ENCODE measurements at places on chromosomes 13 and 19.

- no peak for DNase-seq
These were observed 1442.9 kb downstream of the UQCRFS1 start for GRCh38 chr19:27770095-27770494.

DNA sequence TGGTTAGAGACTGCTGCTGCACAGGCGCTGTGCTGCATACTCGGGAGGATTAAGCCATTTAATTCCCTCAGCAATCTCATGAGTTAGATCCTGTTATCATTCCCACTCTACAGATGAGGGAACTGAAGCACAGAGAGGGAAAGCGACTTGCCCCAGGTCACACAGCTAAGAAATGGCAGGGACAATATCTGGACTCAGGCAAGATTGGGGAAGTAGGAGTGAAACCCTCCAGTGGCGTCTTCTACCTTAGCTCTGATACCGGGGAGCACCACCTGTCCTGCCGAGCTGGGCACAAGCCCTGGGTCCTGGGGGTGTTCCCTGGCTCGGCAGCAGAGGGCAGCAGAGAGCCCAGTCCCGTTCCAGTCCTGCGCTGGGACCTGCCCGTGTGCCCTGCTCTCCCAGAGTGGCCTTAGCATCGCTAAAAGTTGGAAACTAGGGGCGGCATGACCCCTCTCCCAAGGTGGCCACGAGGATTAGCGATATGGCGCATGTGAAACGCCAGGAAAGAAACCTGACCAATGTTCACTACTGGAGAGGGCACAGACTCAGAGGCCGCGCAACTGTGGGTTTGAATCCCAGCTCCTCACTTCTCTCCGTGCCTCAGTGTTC, 20.5 kb downstream of the CYTH2 start:
- DNase-seq: peak; percentile 76

- no peak for DNase-seq
These were observed 21.9 kb downstream of the GPALPP1 start for GRCh38 chr13:45011198-45011597.

DNA sequence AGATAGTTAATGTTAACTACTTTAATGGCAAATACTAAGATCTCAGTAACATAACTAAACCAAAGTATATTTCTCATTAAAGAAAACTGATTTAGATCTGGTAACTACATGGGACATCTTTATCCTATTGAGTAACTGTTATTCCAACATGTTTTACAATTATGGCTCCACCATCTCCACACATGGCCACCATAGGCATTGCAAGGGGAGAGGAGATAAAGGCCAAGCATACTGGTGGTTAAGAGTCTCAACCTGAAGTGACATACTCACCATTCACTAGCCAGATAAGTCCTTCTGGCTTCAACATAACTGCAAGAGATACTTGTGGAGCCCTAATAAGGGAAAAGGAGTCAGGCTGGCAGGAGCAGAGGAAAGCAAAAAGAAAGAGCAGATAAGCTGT, 1586.4 kb upstream of the SPRY2 start:
- DNase-seq: no peak

GRCh38 chr13:73870036-73870741, 264.0 kb downstream of the KLF12 start:
- DNase-seq: no peak

DNA sequence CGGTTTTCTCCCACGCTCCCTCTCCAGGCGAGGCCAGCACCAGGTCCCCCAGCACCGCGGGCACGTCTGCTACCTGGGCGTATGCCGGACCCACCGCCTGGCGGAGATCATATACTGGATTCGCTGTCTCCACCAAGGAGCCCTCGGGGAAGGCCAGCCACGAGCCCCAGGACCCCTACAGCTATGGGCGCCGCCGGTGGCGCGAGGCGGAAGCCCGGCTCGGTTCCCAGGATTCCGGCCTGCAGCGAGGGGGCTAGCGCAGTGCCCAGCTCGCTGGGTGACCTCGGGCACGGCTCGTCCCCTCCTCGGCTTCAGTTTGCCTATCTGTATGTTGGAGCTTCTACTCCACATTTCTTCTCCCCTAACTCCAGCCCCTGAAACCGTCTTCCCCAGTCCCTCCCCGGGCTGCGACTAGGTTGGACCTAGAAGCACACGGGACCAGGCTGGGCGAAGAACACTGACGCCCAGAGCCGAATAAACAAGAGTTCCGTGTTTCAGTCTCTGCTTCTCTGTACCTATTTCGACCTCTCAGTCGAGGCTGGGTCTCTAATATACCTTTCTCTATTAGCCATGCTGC, 749 bp upstream of the CPT1C start:
- no peak for DNase-seq
